Peyer's patch (tissue), 4 donors: ENCODE measurements at places on chromosomes 2 and 18.
A peak's percentile ranks its signal among the peaks of the same experiment; 100 is the strongest.

DNA sequence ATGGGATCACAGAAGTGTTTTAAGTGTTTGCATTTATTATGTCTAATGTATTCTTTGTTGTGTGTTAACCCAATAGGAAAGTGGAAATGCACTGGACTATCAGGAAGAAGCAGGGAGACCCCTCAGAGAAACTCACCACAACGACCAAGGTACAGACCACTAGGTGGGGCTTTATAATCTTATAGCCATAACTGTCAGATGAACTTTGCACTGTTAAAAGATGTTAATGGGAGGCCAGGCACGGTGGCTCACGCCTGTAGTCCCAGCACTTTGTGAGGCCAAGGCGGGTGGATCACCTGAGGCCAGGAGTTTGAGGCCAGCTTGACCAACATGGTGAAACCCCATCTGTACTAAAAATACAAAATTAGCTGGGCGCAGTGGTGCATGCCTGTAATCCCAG, 73.2 kb downstream of the SUMO1 start:
- H3K4me1 ChIP-seq: no peaks in the 10 kb centered on the region
- no peaks in the 10 kb centered on the region for H3K27me3 ChIP-seq
- no peak for DNase-seq
- no peak overlapping the region for H3K4me3 ChIP-seq

GRCh38 chr2:205700331-205701132, 18.2 kb downstream of the NRP2 start:
- no peaks in the 10 kb centered on the region for H3K27me3 ChIP-seq
- H3K27ac ChIP-seq: peak overlapping the region; percentile 20
- peaks cover 50% of the 10 kb centered on the region for H3K4me1 ChIP-seq
- peak; percentile 60 for DNase-seq

DNA sequence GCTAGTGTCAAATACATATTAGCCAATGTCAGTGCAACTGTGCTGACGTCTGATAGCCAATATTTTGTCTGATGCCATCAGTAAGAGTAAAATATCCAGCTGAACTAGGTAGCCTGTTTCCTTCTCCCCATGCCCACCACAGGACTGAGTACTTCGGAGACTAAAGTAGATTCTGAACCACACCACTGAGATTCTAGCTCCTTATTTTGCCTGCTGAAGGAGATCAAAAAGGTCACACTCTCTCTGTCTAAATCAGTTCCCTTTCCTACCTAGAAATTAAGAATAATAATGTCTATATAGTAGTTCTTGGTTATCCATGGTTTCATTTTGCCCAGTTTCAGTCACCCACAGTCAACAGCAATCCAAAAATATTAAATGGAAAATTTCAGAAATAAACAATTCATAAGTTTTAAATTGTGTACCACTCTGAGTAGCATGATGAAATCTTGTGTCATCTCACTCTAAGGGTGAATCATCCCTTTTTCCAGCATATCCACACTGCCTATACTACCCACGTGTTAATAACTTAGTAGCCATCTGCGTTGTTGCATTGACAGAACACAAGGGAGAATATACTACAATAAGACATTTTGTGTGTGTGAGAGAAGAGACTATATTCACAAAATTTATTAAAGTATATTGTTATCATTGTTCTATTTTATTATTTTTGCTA, 1043.3 kb upstream of the PIK3C3 start:
- H3K4me1 ChIP-seq: no peaks in the 10 kb centered on the region
- H3K36me3 ChIP-seq: no peaks in the 10 kb centered on the region
- no peak overlapping the region for H3K27ac ChIP-seq

DNA sequence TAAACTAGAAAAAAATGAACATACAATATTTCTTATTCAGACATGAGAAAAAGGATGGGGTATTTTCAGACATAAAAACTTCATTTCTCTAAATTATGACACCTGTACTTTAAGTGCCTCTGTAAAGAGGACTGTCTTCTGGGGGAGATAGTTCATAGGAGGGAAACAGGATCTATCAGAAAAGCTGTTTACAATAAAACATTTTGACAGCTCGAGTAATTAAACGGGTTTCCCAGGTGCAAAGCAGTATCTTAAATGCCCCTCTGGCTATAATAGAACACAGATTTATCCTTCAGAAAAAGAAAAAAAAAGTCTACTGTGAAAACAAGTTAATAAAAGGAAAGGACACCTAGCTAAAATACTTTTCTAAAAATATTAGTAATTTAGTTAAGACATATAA, 311.4 kb upstream of the UBE2E3 start:
- no peak for DNase-seq
- no peak overlapping the region for H3K4me3 ChIP-seq
- no peaks in the 10 kb centered on the region for H3K4me1 ChIP-seq
- H3K27ac ChIP-seq: no peak overlapping the region
- H3K36me3 ChIP-seq: no peaks in the 10 kb centered on the region

DNA sequence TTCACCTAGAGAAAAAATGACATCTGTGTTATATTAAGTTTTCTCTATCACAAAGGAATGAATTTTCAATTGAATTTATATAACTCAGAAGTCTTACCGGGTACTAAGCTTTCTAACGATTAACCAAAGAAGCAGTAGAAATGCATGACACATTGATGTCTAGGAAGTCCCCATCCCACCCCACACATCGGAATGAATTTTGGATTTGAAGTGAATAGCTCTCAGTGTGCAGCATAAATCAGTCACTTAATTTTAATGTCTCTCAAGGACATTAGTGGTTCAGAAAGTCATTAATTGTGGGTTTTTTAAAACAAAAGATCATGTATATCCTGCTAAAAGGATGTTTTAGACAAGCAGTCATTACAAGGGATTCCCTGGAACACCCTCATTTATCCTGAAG, 141.4 kb upstream of the PIEZO2 start:
- no peak for DNase-seq
- H3K36me3 ChIP-seq: no peaks in the 10 kb centered on the region
- H3K27ac ChIP-seq: no peak overlapping the region
- no peaks in the 10 kb centered on the region for H3K27me3 ChIP-seq

GRCh38 chr2:197707316-197708213, 2.4 kb downstream of the MARS2 start:
- H3K27ac ChIP-seq: no peak overlapping the region
- H3K27me3 ChIP-seq: no peaks in the 10 kb centered on the region
- DNase-seq: no peak
- peaks cover 5% of the 10 kb centered on the region for H3K36me3 ChIP-seq

DNA sequence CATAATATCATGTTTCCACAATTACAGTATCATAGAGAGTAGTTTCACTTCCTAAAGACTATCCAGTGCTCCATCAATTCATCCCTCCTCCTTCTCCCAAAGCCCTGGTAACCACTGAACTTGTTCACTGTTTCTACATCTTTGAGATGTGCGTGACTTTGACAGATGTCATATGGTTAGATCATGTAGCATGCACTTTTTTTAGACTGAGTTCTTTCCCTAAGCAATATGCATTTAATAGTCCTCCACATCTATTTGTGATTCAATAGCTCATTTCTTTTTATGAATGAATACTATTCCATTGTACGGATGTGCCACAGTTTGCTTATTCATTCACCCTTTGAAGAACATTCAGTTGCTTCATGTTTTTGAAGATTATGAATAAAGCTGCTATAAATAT, 560.4 kb upstream of the LRRTM4 start:
- H3K36me3 ChIP-seq: no peaks in the 10 kb centered on the region
- H3K27me3 ChIP-seq: no peaks in the 10 kb centered on the region
- H3K4me3 ChIP-seq: no peak overlapping the region
- DNase-seq: no peak
- H3K4me1 ChIP-seq: no peaks in the 10 kb centered on the region
- H3K27ac ChIP-seq: no peak overlapping the region

GRCh38 chr2:37602040-37602439, 69.4 kb downstream of the CDC42EP3 start:
- no peaks in the 10 kb centered on the region for H3K4me1 ChIP-seq
- no peak for DNase-seq
- H3K4me3 ChIP-seq: no peak overlapping the region
- H3K27ac ChIP-seq: no peak overlapping the region

- peaks cover 4% of the 10 kb centered on the region for H3K4me1 ChIP-seq
- no peaks in the 10 kb centered on the region for H3K36me3 ChIP-seq
- H3K4me3 ChIP-seq: no peak overlapping the region
- DNase-seq: no peak
- no peak overlapping the region for H3K27ac ChIP-seq
Measured at GRCh38 chr2:235021752-235022151, 69.9 kb downstream of the SH3BP4 start.

- no peaks in the 10 kb centered on the region for H3K4me1 ChIP-seq
- H3K27me3 ChIP-seq: no peaks in the 10 kb centered on the region
- no peak overlapping the region for H3K27ac ChIP-seq
- no peak for DNase-seq
- no peak overlapping the region for H3K4me3 ChIP-seq
Measured at GRCh38 chr2:45554742-45555140, 56.3 kb downstream of the SRBD1 start.

GRCh38 chr2:99854236-99854852, 288.0 kb downstream of the AFF3 start:
- no peak overlapping the region for H3K27ac ChIP-seq
- no peak overlapping the region for H3K4me3 ChIP-seq
- no peaks in the 10 kb centered on the region for H3K36me3 ChIP-seq
- H3K4me1 ChIP-seq: no peaks in the 10 kb centered on the region
- H3K27me3 ChIP-seq: no peaks in the 10 kb centered on the region
- no peak for DNase-seq

DNA sequence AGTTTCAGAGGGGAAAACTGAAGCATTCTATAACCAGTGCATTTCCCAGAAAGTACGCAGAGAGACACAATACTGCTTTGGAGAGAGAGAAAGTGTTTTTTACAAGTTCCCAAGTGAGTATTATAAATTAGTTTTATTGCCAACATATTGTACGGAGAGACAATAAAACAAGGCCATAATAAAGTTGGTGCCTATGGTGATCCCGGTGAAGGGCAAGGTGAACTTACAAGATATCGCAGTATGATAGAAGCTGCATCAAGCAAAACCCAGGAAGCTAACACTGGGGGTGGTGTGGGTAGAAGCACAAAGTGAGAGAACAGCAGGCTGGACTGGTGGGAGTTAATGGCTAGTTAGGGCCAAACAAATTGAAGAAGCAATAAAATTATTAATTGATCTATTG, 7.5 kb downstream of the TMSB10 start:
- DNase-seq: no peak
- H3K4me1 ChIP-seq: peaks cover 4% of the 10 kb centered on the region
- H3K36me3 ChIP-seq: no peaks in the 10 kb centered on the region
- no peak overlapping the region for H3K27ac ChIP-seq
- no peak overlapping the region for H3K4me3 ChIP-seq

GRCh38 chr2:42830922-42831574, 38.7 kb upstream of the HAAO start:
- H3K4me3 ChIP-seq: no peak overlapping the region
- no peaks in the 10 kb centered on the region for H3K36me3 ChIP-seq
- H3K27ac ChIP-seq: no peak overlapping the region
- no peaks in the 10 kb centered on the region for H3K27me3 ChIP-seq

GRCh38 chr18:45046961-45047360, 366.3 kb downstream of the SETBP1 start:
- H3K36me3 ChIP-seq: no peaks in the 10 kb centered on the region
- no peak for DNase-seq
- H3K27ac ChIP-seq: no peak overlapping the region
- H3K4me3 ChIP-seq: no peak overlapping the region

GRCh38 chr2:54983345-54984220, 66.7 kb downstream of the RTN4 start:
- H3K27me3 ChIP-seq: no peaks in the 10 kb centered on the region
- no peak overlapping the region for H3K4me3 ChIP-seq
- DNase-seq: no peak

DNA sequence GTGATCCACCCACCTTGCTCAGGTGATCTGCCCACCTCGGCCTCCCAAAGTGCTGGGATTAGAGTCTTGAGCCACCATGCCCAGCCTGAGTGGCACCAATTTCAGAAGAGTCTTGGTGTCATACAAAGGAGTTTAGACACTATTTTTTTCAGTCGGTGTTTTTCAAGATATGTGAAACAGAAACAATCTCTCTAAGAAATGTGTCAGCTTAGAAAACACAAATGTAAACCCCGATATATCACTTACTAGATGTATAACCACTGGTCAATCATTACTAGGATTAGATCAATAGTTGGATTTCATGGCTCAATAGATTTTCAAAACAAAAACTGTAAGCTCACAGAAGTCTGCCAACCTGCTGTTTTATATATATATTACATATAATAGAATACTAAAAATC, 67.2 kb upstream of the FRZB start:
- DNase-seq: no peak
- no peaks in the 10 kb centered on the region for H3K4me1 ChIP-seq
- no peak overlapping the region for H3K4me3 ChIP-seq
- no peaks in the 10 kb centered on the region for H3K36me3 ChIP-seq

- no peak overlapping the region for H3K27ac ChIP-seq
- no peaks in the 10 kb centered on the region for H3K27me3 ChIP-seq
- H3K36me3 ChIP-seq: no peaks in the 10 kb centered on the region
Measured at GRCh38 chr18:8696749-8697211, 8.6 kb upstream of the MTCL1 start.

- H3K36me3 ChIP-seq: no peaks in the 10 kb centered on the region
- peak overlapping the region; percentile 42 for H3K27ac ChIP-seq
- no peaks in the 10 kb centered on the region for H3K27me3 ChIP-seq
- no peak for DNase-seq
Measured at GRCh38 chr18:9803698-9804516, 81.9 kb upstream of the TXNDC2 start.

- no peaks in the 10 kb centered on the region for H3K27me3 ChIP-seq
- H3K27ac ChIP-seq: no peak overlapping the region
- no peak overlapping the region for H3K4me3 ChIP-seq
- DNase-seq: peak; percentile 43
Measured at GRCh38 chr2:240594511-240595380, 8.2 kb downstream of the CAPN10 start.

GRCh38 chr18:49815927-49816326, 2.6 kb upstream of the ACAA2 start:
- H3K27ac ChIP-seq: no peak overlapping the region
- DNase-seq: no peak
- no peaks in the 10 kb centered on the region for H3K27me3 ChIP-seq

DNA sequence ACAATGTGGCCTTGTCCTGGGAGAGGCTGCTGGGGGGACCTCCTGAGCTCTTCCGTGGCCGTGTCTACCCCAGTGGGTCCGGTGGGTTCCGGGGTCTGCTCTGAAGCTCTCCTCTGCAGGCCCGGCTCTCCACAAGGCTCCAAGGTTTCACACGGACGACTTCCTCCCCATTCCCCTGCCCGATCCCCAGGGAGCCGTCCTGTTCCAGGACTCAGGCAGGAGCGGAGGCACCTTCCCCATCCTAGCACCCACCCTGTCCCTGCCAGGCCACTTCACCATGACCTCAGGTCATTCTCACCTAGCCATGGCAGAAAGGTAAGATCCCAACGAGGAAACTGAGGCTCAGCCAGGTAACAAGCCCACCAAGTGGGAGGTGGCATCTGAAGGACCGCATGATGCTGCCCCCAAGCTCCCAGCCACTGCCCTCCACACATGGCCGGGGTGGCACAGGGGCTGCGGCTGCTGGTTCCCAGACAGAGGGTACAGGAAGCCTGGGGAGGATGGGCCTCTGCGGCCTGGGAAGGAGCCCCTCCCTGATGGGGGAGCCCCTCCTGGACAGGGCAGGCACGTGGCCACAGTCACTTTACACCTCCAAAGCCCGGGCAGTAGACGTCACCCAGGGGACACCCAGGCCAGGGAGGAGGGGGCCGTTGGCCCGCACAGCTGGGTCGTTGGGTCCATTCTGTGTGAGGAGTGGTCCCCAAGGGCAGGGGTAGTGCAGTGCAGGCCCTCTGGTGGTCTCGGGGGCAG, 274.0 kb downstream of the NDUFA10 start:
- H3K27ac ChIP-seq: no peak overlapping the region
- no peaks in the 10 kb centered on the region for H3K4me1 ChIP-seq
- no peaks in the 10 kb centered on the region for H3K36me3 ChIP-seq
- DNase-seq: no peak
- no peaks in the 10 kb centered on the region for H3K27me3 ChIP-seq
